ENCODE measurements at places on chromosomes 16 and 17.

DNA sequence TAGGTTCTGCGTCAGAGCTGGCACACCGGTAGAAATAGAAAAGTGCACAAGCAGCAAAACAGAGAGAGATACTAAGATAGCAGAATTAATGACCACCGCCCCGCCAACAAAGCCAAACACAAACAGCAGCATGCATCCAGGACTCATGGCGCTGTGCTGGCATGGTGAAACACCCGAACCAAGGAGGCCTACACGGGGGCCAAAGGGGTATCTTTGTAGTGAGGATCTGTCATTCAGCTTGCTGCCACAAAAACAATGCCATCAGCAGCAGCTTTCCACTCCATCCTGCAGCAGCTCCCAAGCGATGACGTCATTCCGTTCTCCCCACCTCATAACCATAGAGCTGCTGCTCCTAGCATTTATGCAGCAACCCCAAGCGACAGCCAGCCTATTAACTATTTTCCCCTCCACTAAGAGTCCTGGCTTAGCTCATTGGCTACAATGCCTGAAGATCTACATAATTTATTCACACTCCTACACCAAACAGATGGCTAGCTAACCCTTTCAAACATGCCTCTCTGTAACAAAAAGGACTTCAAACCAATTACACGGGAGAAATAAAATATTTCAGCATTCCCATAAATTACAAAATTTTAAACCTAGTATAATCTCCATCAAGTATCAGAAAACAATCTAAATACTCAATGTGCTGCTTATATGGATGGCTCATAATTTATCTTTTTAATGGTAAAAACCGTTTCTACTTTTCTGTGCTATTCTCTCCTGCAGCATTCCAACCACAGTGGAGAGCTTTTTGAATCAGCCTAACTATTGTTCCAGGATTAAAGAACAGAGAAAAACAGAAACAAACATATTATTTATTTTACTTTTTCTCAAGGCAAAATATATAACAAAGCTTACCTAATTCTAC lies 73.9 kb downstream of the SPAG9 start:
- no peak for DNase-seq

DNA sequence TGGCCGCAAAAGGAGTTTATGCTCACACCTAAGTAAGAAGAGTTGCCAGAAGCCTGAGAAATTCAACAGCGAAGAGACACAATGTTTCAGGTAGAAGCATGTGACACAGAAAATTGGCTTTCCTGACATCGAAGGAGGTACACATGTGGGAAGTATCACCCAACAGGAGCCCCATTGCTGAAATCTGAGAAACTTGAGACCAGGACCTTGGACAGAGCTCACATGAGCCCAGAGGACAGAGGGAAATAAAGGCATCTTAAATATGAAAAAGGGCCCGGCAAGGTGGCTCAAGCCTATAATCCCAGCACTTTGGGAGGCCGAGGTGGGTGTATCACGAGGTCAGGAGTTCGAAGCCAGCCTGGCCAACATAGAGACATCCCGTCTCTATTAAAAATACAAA lies 304.1 kb upstream of the C16orf82 start:
- DNase-seq = no peak

- no peak for DNase-seq
These were observed 1621.6 kb downstream of the CDH8 start for GRCh38 chr16:60414613-60415012.

- DNase-seq = no peak
These were observed 10.4 kb upstream of the LASP1NB start for GRCh38 chr17:38914741-38915638.

DNA sequence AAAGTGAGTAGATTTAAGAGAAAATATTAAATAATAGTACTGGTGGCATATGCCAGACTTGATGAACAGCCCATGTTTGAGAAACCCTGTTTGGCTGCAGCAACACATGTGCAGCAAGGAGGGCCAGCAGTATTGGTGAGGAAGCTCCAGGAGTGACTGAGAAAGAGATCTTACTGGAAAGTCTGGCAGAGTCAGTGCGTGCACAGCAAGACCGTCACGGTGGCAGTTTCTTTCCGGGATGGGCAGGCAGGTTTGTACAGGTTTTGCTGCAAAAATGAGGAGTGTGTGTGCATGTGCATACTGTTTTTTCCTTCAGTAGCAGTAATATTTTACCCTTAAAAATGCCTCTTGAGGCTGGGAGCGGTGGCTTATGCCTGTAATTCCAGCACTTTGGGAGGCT lies 41.4 kb downstream of the KSR1 start:
- no peak for DNase-seq

- DNase-seq = no peak
These were observed 21.4 kb downstream of the KIAA0513 start for GRCh38 chr16:85048921-85049562.

GRCh38 chr17:28141773-28142172 lies 99.3 kb downstream of the NLK start:
- no peak for DNase-seq

DNA sequence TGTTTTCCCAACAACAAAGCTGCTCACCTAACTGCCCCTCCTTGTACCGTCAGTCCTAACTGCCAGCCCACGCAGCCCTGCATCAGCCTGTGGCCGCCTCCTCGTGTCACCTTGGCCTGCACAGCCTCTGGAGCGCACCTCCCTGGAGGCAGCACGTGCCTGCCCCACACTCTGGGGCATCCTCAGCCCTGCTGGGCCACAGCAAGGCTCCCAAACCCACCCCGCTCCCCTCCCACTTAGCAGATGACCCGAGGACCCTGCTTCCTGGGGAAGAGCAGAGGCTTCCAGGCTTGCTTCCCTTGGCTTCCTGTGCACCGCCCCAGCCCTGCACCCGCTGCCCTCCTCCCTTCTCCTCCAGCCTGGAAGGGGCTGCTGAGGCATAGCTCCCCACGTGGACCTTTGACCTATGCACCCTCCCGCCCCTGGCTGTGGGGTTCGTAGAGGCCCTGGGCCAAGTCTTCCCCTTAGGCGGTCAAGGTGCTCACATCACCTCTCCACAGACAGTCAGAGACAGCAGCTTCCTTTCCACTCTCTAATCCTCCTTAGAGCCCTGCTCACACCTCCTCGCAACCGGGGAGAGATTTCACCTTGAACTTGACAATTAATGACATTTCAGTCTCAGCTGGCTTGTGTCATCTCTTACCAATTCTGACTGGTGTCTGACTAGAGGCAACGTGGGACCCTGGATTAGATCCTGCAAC lies 115.0 kb downstream of the MGAT5B start:
- no peak for DNase-seq

GRCh38 chr17:42345396-42346073 lies 42.7 kb downstream of the STAT3 start:
- no peak for DNase-seq

- DNase-seq = peak; percentile 58
These were observed 72.2 kb downstream of the ZNF778 start for GRCh38 chr16:89289428-89290395.

DNA sequence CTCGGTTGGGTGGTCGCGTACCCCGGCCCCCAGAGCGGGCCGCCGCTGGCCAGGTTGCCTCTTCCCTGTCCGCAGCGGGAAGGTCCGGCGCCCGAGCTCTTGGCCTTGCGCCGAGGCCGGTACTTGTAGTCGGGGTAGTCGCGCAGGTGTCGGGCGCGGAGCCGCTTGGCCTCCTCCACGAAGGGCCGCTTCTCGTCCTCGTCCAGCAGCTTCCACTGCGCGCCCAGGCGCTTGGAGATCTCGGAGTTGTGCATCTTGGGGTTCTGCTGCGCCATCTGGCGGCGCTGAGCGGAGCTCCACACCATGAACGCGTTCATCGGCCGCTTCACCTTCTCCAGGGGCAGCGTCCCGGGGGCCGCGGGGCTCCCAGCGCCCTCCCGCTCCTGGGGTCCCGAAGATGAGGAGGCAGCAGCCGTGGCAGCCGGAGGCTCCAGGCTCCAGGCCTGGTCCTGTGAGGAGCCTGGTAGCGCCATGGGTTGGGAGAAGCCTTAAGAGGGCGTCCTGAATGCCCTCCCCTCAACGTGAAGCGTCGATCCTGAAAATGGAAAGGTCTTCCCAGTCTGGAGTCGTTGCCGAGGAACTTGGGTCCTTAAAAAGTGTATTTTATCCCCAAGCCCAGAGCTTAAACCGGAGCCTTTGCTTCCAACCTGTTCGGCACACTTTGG lies 558 bp downstream of the SOX15 start:
- DNase-seq = peak; percentile 38

DNA sequence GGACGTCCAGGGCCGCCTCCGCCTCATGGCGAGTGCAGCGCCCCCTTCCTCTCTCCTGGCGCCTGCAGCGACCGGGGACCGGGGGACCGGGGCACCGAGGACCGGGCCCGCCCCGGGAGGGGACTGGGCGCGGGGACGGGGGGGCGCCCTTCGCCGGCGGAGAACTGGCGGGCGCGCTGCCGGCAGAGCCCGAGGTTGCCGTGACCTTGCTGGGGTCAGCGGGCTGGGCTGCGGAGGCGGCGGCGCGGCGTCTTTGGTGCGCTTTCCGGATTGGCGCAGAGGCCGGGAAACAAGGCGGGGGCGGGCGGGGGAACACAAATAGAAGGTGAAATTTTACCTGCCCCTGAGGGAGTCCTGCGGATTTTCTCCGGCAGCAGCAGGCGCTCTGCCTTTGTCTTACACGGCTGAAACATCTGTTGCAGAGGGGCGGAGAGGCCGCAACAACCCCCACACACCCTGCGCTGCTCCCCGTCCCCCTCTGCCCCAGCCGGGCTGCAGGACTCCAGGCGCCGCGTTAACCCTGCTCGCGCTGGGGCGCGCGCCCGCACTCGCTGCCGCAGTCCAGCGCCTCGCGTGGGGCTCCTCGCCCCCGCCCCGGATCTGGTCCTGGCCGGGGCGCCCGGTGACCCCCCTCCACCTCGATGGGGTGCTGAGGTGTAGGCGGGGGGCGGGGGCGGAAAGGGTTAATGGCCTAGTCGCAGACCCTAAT lies 53.5 kb downstream of the SREBF1 start:
- DNase-seq = peak; percentile 36

DNA sequence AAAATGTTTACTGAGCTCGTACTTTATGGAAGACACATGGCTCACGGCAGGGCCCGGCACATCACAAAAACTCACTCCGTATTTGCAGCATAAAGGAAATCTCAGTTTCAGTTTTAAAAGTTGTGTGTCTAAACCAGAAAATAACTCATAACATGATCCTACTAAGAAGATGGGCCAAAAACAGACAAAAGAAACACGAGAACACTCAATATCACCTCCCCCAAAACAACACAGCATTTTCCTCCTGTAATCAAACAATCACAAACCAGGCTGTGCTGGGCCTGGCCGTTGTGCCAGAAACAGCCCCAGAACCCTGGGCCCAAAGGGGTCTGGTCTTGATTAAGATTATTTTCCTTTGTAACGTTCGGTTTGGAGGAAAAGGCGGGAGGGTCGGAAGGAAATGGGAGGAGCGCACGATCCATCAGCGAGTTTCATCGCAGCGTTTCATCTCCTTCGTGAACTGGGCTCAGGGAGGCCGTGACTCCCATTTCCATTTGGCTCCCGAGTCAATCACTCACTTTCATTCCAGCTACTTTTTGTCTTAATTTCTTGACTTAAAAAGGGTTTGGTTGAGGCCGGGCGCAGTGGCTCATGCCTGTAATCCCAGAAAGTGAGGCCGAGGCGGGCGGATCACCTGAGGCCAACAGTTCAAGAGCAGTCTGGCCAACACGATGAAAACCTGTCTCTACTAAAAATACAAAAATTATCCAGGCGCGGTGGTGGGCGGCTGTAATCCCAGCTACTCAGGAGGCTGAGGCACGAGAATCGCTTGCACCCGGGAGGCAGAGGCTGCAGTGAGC lies 61.4 kb downstream of the NXN start:
- no peak for DNase-seq

- DNase-seq = peak; percentile 85
These were observed 8.2 kb upstream of the CSNK1D start for GRCh38 chr17:82281502-82282238.

GRCh38 chr16:13421726-13422125 lies 498.2 kb upstream of the ERCC4 start:
- DNase-seq = no peak

DNA sequence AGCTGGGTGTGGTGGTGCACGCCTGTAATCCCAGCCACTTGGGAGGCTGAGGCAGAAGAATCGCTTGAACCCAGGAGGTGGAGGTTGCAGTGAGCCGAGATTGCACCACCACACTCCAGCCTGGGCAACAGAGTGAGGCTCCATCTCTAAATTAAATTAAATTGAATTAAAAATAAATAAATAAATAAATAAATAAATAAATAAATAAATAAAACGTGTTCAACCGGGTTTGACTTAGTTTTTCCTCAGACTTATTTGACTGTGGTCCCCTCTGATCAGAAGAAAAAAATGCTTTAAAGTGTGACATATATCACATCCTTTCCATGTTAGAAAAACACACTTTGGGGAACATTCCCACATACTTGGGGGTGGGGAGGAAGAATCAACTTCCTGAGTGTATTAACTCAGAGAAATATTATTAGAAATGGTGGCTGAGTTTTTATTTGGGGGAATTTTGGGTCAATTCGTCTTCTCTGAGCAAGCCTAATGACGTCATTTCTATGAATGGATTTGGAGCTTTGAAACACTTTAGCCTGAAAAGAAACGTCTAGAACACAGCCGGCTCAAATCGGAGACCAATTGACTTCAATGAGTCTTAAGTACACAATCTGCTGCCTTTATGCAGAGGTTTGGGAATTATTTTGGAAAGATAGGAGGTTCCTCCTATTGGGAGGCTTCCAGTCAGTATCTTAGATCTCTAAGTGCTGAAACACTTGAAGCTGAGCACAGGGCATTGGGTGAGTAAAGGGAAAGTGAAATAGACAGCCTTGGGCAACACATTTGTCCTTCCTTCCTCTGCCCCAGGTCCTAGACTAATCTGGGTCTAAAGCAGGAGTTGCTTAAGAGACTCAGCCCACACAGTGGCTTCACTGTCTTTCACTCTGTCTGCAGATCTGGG lies 132.6 kb downstream of the PITPNC1 start:
- no peak for DNase-seq

- no peak for DNase-seq
These were observed 9.2 kb downstream of the CACNG1 start for GRCh38 chr17:67053438-67054000.

- DNase-seq = no peak
These were observed 477 bp upstream of the CLDN9 start for GRCh38 chr16:3012246-3012645.

GRCh38 chr17:5226940-5227878 lies 7.5 kb downstream of the SCIMP start:
- DNase-seq = no peak

DNA sequence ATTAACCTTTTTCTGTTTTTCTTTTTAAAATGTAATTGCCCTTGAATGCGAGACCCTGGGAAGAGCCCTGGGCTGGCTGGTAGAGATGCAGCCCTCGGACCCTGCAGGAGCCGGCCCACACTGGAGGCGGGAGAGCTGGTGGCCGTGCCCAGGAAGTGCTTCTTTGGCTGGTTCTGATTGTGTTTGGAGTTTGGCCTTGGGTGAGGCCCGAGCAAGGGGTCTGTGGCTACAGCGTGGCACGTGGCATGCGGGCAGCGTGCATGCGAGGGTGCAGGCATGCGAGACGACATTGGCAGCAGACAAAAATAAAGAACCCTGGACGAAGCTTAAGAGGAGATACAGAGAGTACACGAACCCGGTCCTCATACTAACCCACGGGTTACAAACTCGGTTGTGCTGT lies 49.7 kb downstream of the PRMT7 start:
- no peak for DNase-seq

Data from stimulated activated naive CD4-positive, alpha-beta T cell treated with Interleukin-2 at 50 U/mL for 16 hours (primary cell).